Left renal cortex interstitium (tissue), 4 donors: ENCODE measurements at places on chromosomes 5 and 9. TPM values are rescaled to one million over a fixed set of nuclear protein-coding genes. Genes with fewer than 3 reads are reported as not detected.

ZNF454 gene
- polyA plus RNA-seq, result 10.6 TPM

OR1J2 gene
- not detected for polyA plus RNA-seq

SPATA31D3 gene
- polyA plus RNA-seq, result not detected

PCDHGB3 gene
- 2.5 TPM for polyA plus RNA-seq

DNA sequence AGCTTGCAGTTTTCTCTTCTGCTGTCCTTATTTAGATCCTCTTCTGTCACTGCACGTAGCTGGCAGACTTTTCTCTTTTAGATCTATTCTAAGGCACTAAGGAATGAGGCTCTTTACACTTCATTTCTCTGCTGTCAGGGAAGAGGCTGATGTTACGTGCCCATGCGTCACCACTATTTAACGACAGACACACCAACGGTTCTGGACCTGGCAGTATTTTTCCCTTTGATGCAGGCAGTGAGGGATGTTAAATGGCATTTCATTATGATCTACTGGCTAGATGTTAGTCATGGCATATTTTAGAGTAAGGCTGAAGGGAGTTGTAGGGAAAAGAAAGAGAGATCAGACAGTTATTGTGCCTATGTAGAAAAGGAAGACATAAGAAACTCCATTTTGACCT, 8.2 kb upstream of the CRHBP start:
- DNase-seq, result no peak

DNA sequence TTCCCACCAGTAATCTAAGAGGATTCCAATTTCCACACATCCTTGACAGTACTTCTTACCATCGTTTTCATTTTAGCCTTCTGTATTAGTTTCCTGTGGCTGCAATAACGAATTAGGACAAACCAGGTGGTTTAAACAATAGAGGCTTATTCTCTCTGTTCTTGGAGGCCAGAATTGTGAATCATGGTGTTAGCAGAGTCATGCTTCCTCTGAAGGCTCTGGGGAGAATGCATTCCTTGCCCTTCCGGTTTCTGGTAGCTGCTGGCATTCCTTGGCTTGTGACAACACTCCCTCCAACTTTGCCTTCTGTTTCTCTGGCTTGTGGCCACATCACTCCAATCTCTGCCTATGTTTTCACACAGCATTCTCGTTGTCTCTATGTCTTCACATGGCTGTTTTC, 23.5 kb downstream of the RIGI start:
- DNase-seq, result no peak

GRCh38 chr9:113570749-113571711, 107.5 kb downstream of the RGS3 start:
- DNase-seq, result no peak

- DNase-seq, result no peak
These were observed 16.6 kb upstream of the ZDHHC11 start for GRCh38 chr5:867300-867870.

DNA sequence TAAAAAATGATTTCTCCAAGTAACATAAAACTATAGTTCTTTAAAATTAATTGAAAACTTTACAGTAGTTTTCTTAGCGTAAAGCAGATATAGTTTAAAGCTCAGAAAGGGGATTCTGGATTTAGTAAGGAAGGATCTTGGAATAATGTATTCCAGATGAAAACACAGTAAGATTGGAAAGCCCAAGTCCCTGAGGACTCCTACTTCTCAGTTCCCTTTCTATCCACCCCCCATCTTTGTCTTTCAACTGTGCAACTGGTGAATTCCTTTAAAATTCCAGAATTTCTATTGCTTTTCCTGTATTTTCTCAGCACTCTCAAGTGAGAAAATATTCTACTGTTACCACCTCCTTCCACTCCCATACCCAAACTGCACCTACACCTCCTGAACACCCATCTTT, 184.5 kb upstream of the FBN2 start:
- no peak for DNase-seq

- DNase-seq, result no peak
These were observed 153.7 kb downstream of the NDUFS4 start for GRCh38 chr5:53713978-53714666.

GRCh38 chr9:19513671-19514275, 105.0 kb downstream of the ACER2 start:
- no peak for DNase-seq

GRCh38 chr5:127586811-127587210, 62.1 kb upstream of the CTXN3 start:
- DNase-seq, result no peak

DNA sequence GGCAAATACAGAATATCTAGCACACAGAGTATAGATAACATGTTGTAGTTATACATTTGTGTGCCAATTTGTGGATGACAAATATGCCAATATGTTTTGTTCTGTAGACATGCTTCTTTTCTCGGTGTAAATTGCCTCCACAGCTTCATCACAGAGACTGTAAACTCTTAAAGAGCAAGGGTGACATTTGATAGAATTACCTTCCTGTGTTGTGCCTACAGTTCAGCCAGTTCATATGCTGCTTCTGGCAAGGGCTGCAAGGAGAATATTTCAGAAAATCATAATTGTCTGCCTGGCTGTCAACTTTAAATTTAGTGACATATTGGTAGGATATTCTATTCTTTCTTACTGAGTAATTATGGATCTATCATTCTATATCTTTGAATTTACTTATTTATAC, 155.1 kb downstream of the MAT2B start:
- DNase-seq, result no peak
